Activated CD4-positive, CD25-positive, alpha-beta regulatory T cell treated with anti-CD3 and anti-CD28 coated beads, Interleukin-2, amount 50 U/mL, for 72 hours (primary cell): ENCODE measurements at places on chromosomes 2 and 18.

- DNase-seq: no peak
Measured at GRCh38 chr2:175445281-175445680, 263.8 kb upstream of the ATP5MC3 start.

GRCh38 chr18:6249170-6249569, 165.5 kb downstream of the L3MBTL4 start:
- no peak for DNase-seq

DNA sequence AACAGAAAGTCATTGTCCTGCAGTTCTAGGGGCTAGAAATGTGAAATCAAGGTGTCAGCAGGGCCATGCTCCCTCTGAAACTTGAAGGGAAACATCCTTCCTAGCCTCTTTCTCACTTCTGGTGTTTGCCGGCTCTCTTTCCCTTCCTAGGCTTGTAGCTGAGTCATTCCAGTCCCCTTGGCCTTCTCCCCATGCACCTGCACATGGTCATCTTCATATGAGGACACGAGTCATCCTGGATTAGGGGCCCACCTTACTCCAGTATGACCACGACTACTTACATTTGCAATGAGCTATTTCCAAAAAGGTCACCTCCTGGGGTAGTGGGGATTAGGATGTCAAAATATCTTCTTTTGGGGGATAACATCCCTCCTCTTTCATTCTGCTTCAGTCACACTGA, 168.5 kb upstream of the CXCR4 start:
- DNase-seq: no peak

- DNase-seq: no peak
Measured at GRCh38 chr2:208477741-208478140, 71.1 kb downstream of the PTH2R start.

DNA sequence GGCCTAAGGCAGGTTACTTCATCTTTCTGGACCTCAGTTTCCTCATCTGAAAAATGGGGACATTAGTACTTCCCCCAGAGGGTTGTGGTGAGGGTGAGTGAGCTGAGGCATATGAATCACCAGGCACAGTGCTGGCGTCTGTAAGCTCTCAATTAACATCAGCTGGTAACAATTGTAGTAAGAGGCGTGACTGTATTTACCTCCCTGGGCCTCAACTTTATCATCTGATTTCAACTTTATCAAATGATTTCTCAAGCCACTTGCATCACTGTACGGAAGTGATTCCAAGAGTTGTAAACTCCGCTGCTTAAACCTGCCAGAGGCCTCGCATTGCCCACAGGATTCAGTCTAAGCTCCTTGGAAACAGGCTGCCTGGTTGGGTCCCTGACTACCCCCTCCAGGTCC, 53.6 kb upstream of the PKDCC start:
- no peak for DNase-seq

DNA sequence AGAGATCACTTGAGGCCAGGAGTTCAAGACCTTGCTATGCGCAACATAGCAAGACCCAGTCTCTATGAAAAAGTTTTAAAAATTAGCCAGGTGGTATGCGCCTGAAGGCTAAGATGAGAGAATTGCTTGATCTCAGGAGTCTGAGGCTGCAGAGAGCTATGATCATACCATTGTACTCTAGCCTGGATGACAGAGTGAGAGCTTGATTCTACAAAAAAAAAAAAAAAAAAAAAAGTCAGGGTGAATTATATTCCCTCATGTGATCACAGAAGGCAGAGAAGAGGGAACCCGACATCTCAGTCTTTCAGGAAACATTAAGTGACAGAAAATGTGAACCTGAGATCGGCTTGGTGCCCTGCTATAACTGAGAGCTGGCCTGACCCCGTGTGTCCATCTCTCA, 171.2 kb upstream of the MSH6 start:
- DNase-seq: no peak
